ENCODE measurements at places on chromosomes 1 and 21. TPM values are rescaled to one million over a fixed set of nuclear protein-coding genes. Genes with fewer than 3 reads are reported as not detected.

SLC41A1 gene
- total RNA-seq, result 15.4 TPM

LCE3D gene
- not detected for total RNA-seq

RHD gene
- not detected for total RNA-seq

FAM76A gene
- total RNA-seq, result 15.1 TPM

MPZ gene
- 0.87 TPM for total RNA-seq

CCDC30 gene
- total RNA-seq, result 0.99 TPM

NEXN gene
- 13.1 TPM for total RNA-seq
